ENCODE measurements at places on chromosomes 2 and 18.

GRCh38 chr2:233372855-233373254 is 18.6 kb downstream of the DGKD start:
- DNase-seq: no peak

DNA sequence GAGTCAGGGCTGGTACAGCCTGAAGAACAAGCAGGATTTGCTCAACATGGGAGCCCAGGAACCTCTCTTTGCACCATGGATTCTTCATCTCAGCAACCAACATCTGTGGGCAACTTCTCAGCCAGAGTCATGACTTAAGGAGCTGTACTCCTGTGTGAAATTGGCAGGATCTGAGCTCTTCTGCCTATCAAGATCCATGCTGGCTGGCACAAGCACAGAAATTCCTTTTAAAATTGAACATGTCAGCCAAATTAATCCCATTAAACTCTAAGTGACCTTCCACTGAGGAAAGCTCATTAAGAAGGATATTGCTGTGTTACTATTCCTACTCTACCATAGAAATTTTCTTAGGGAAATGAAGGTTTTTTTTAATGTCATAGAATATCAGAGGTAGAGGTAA is 110.5 kb upstream of the SCG2 start:
- no peak for DNase-seq

- DNase-seq: no peak
Measured at GRCh38 chr2:16245481-16246054, 305.2 kb downstream of the MYCN start.

GRCh38 chr2:192579965-192580700 is 385.4 kb upstream of the TMEFF2 start:
- DNase-seq: no peak

- no peak for DNase-seq
Measured at GRCh38 chr2:150282771-150283371, 204.6 kb downstream of the RND3 start.

DNA sequence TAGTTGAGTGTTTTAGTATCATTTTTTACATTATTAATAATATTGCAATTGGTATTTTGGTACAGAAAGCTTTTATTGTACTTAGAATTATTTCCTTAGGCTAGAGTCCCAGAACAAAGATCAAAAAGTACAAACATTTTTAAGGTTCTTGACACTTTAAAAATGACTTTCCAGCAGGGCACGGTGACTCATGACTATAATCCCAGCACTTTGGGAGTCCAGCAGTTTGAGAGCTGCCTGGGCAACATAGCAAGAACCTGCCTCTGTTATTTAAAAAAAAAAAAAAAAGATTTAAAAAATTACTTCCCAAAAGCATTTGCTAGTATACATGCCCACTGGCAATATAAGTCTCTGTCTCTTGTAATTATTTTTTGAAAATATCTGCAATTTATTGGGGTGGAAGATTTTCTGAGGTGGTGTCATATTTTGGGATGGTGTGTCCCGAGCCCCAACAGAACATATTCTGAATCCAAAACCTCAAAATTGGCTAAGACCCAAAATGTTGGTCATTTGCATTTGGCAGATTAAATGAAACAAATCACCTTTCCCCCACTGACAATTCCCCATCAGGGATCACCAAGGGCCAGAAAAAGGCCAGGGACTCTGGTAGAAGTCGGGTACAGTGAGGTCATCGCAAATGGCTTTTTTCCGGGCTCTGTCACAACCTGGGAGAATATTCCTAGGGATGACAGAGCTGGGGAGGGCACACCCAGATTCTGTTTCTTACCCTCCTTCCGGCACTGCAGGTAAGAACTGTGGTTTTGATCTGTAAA is 42.1 kb downstream of the NIFK start:
- no peak for DNase-seq

- no peak for DNase-seq
Measured at GRCh38 chr2:73187549-73187948, 14.8 kb upstream of the NOTO start.

DNA sequence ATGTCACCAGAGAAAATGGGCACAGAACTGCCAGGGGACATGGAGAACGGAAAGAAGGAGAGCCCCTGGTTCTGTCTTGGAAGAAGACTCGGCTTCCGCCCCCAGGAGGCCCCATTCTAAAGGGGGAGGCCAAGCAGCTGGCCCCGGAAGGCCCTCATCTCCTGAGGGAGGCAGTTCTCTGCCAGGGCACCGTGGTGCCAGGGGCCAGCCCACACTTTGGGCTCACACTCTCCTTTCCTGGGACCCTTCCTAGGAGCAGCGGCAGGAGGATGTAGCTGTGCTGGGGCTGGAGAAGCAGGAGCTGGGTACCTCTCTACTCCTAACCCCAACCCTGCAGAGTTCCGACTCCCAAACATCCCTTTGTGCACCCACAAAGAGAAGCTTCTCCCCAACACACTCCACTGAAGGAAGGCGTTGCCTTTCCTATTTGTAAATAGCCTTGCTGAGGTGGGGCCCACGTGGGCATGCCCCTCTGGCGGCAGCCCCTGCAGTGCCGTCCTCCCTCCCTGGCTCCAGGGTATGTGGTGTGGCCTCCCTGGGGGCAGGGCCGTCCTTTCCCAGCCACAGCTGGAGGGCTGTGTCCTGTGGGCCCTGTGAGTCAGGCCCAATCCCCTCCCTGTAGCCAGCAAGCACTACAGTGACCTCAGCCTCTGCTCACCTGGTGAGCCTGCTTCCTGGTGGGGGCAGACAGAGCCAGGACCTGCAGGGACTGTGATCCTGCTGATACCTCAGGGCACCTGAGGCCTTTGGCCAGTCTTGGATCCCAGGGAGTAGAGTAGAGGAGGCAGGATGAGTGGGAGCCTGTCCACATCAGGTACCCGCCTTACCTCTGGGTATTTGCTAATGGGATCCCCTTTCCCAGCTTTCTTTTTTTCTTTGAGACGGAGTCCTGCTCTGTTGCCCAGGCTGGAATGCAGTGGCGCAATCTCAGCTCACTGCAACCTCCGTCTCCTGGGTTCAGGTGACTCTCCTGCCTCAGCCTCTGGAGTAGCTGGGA is 26.6 kb downstream of the ZFP36L2 start:
- no peak for DNase-seq

GRCh38 chr2:51516667-51517066 is 484.7 kb upstream of the NRXN1 start:
- DNase-seq: no peak

DNA sequence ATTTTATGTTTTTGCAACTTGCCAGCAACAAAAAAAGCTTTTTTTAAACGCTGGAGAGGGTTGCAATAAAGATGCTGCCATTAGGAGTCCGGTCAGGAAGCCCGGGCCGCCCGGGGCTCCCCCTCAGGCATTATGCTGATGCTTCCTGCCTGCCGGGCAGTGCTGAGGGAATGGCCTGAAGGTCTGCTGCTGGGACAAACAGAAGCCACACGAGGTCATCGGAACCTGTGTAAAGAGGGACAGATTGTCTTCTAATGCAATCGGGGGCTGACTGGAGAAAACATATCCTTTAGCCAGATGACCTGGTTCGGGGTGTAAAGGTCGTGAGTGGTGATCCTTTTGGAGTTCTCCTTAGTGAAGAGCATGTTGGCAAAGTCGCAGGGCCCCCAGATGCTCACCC is 2.3 kb downstream of the IMPA2 start:
- no peak for DNase-seq

DNA sequence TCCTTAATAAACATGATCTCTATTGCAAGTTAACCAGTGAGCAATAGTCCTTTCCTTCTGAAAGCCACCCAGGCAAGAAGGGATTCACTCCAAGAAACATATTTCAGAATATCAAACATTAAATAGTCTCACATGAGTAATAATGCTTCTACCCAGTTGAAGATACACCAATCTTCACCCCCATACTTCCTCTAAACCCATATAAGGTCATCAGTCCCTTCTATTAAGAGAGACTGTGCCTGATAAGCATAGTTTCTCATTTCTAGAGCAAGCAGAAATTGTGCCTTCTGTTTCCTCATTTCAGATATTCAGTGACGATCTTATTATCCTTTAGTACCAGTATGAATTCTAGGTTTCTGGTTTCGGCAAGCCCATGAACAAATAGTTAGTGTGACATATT is 64.6 kb downstream of the DSEL start:
- no peak for DNase-seq

DNA sequence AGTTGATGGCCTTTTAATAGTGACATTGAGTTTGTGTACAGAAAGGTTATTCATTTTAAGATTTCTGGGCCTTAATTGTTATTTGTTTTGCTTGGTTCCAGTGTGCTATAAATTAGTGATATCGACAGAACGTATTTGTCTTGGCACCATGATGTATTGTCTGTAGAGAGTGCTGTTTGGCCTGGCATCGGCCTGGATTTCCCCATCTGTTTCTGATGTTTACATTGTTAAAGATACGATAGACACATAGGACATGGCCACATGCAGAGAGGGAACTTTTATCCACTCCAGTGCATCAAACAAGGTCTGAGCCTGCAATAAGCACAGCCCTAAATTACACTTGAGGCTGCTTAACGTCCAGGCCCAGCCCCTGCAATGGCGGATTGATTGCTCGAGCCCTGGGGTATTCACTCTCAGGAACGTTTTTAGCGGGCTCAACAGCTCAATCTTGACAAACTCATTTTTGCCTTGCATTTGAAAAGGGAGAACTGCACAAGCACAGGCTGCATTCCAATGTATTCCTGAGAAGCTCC is 144.7 kb downstream of the SLC4A3 start:
- DNase-seq: peak; percentile 91

GRCh38 chr2:48693645-48694044 is 61.9 kb downstream of the LHCGR start:
- no peak for DNase-seq

- no peak for DNase-seq
Measured at GRCh38 chr2:15874321-15874720, 66.0 kb upstream of the MYCN start.

DNA sequence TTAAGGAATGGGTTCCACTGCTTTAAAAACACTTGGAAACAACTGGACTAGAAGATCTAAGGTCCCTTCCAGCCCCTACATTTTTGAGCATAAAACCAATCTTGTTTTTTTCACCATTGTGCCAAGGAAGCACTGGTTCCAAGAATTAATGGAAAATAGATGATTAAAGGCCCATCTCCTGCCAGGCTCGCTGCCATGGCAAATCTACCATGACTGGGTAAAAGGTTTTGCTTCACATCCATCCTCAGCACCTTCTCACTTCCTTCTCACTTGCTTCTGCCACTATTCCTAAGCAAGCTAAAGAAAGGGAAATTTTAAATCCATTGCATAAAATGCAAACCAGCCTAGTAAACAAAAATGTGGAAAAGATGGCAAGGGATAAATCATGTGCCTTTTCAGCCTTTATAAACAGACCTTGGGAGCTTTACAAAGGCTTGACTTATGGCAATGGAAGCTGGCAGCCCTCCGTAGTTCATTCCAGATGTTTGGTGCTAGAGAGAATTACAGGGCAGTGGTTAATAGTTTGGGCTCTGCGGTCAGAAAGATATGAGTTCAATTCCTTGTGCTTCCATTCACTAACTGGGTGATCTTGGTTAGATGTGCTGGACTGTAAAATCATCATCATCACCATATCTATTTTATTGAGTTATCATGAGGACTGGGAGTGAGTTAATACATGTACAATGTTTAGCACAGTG is 27.0 kb upstream of the ST3GAL5 start:
- no peak for DNase-seq

GRCh38 chr2:71467180-71467815 is 13.9 kb downstream of the DYSF start:
- no peak for DNase-seq

- DNase-seq: no peak
Measured at GRCh38 chr2:24214880-24215279, 40.0 kb downstream of the FAM228A start.

- DNase-seq: no peak
Measured at GRCh38 chr18:48803951-48804855, 146.6 kb downstream of the SMAD7 start.

DNA sequence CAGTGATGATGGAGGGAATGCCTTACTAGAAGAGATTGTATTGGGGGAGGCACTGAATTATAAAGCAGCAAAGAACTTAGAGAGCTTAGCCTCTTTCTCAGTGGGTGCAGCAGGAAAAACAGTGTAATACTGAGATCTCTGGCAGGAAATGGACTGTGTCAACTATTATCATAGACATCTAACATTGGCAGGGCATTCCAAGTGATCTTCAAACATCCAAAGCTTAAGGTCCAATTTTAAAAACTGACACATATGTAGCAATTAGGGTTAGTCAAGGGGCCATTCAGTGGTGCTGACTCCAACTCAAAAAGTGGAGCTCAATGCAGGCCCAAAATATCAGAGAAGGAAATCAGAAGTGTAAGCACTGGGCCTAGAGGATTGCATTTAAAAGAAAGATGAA is 106.6 kb upstream of the DDX18 start:
- DNase-seq: no peak

- no peak for DNase-seq
Measured at GRCh38 chr18:13455471-13455870, 236.9 kb downstream of the LDLRAD4 start.

DNA sequence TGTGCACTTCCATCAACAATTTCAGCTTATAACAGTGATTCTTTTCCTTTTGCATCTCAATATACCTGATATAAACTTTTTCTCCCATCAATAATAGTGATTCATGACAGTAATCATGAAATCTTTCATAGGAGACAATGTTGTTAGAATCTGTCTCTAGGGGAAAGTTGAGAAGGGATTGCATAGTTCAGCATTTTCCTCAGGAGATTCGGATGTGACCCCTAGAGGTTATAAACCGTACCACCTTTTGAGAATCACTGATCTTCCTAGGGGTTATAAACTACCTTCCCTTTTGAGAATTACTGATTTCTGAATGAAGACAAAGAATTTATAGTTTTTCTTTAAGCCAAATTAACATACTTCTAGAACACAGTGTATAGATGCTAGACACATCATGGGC is 53.0 kb upstream of the GALNT3 start:
- DNase-seq: no peak

DNA sequence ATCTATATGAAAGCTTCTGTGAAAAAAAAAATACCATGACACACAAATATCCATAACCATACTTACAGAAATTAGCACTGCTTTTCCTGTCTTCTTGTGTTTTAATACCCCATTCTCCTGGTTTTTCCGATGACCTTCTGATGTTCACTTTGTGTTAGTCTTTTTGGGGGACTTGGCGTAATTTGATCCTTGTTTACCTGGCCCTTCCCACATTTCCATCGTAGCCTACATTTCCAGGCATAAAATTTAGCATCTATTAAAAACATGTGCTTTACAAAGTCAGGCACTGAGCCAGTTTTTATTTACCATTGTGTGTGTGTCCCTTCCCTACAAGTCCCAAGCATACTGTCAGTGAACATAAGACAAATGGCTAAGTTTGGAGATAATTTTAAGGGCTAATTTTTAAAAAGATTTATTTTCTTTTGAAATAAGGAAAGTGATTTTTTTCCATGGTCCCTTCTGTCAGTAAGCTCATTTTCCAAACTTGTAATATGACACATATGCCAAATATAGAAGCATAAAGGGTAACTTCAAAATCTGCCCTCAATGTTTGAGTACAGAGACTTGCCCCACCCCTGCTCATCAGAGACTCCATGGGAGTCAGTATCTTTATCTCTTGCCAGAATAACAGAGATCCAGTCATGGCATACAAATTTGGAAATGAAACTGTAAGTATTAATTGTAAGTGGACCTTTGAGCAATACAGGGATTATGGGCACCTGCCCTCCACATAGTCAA is 27.3 kb downstream of the SESTD1 start:
- no peak for DNase-seq

- DNase-seq: no peak
Measured at GRCh38 chr2:15973481-15974401, 33.4 kb downstream of the MYCN start.
